ENCODE measurements at places on chromosomes 16 and 17.

GRCh38 chr17:83014297-83014696, 65.1 kb upstream of the METRNL start:
- no peak for DNase-seq

DNA sequence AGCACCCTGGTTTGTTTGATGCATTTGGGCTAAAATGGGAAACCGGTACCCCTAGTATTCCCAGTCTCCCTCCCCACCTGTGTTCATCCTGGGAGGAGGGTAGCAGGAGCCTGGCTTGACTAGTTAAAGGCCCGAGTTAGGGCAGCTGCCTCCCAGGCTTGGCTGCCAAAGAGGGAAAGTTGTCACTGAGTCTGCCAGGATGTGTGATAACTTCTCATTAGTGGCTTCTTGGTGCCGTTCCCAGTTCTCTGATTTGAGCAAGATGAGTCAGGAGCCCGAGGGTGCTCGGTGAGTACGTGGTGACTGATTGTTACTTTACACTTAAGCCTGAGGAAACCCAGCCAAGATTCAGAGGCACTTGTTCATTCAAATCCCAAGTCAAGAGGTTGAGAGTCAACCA, 2.5 kb downstream of the KRT32 start:
- DNase-seq, result no peak

DNA sequence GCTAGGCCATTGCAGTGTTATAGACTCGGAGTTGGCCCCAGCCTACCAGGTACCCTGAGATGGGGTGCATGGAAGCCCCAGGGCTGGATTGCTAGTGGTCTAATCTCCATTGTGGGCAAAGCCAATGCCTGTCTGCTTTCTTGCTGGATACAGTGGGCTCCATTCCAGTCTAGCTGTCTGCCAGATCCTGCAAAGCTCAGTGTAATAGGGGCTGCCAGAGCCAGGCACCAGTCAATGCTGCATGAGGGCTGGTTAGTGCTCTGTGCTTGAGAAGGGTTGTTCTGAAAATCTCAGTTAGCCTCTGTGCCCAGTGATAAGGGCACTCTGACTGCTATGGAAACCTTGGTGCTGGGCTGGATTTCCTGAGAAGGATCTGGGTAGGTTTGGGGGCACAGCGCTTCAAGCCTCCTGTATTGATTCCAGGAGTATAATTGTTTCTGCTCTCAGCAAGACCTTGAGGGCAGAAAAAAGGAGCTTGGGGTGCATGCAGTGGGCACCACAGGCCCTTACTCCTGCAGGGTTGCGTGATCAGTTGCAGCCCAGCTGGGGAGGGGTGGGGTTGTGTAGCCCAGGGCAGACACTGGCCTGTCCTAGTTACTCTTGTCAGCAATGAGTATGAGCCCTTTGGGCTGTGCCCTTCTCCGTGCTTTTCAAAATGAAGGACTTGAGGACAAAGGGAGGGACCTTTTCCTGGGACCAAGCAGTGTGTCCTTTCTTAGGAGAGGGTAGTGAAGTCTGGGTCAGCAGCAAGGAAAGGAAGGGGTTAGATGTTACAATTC, 19.0 kb downstream of the SMPD3 start:
- no peak for DNase-seq

DNA sequence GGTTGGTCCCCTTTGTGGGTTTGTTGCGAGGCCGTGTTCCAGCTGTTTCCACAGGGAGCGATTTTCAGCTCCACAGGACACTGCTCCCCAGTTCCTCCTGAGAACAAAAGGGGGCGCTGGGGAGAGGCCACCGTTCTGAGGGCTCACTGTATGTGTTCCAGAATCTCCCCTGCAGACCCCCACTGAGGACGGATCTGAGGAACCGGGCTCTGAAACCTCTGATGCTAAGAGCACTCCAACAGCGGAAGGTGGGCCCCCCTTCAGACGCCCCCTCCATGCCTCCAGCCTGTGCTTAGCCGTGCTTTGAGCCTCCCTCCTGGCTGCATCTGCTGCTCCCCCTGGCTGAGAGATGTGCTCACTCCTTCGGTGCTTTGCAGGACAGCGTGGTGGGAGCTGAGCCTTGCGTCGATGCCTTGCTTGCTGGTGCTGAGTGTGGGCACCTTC, 27.3 kb upstream of the STH start:
- DNase-seq, result no peak

GRCh38 chr17:45277992-45278391, 16.1 kb upstream of the SPATA32 start:
- DNase-seq, result no peak

- no peak for DNase-seq
Measured at GRCh38 chr17:80006339-80006720, 29.3 kb downstream of the TBC1D16 start.
